ENCODE measurements at places on chromosomes 16 and 17.

GRCh38 chr17:49290690-49291359 is 60.2 kb upstream of the PHOSPHO1 start:
- peak; percentile 41 for DNase-seq

GRCh38 chr17:58308173-58308984 is 20.2 kb downstream of the TSPOAP1 start:
- DNase-seq = no peak

- DNase-seq = peak; percentile 38
Observed at GRCh38 chr17:7307686-7308624, 527 bp downstream of the EIF5A start.

DNA sequence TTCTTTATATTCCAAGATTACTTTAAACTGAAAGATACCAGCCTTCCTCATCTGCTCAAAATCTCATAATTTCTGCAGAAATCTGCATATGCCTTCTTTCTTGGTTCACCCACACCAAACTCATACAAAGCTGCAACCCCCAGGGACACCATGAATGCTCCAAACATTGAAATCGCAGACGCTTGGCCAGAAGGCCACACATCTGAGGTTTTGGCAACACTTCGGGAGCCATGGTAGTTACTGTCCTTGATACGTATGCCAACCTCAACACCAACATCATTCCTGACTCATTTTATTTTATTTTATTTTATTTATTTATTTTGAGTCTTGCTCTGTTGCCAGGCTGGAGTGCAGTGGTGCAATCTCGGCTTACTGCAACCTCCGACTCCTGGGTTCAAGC is 11.8 kb downstream of the GSPT1 start:
- no peak for DNase-seq

DNA sequence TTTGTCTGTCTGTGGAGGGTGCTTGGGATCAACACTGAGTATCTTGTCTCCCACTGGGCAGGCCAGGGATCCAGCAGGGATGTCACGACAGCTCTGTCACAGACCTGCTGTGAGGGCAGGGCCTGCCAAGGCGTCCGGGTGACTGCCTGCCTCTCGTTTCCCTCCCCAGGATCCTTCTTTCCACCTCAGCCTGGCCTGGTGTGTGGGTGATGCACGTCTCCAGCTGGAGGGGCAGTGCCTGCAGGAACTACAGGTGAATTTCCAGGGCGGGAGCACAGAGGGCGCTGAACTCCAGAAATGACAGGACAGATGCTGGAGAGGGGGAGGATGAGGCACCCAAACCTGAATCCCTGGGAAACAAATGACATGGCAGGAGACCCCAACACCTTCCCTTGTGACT is 6.8 kb upstream of the MMP15 start:
- no peak for DNase-seq

DNA sequence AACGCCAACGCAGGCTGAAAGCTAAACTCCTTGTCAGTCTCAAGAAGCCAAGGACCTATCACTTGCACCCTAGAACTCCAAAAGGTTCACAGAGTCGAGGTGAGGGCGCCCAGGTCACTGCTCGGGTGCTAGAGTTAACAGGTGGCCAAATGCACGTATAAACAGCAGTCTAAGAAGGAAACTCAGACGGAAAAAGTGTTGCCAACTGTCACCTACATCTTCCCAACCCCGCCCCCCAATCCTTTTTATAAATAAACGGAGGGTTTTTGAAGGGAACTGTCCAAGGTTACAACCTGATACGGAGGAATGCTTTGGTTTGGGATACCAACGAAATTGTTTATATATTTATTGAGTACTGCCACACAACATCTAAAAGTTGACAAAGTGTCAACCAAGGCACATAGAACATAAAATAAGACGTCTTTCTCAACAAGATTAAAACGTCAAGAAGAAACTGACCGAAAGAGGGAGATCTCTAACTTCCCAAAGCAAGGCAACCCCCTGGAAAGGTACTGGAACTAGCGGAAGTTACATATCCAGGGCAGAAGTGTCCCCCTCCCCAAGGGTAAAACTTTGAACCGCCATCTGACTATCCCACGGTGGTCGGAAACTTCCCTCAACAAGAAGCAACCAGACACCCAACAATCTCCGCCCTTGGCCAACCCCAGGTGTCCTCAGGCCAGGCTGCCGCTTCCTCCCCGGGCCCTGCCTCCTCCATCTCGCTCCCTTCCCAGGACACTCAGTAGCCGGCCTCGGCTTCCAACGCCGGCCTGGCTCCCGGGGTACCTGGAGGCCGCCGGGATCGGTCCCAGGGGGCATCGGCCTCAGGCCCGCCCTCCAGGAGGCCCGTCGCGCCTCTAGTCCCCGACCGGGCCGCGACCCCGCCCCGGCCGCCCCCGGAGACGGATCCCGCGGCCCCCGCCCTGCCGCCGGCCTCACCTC is 982 bp downstream of the SPAG9 start:
- peak; percentile 37 for DNase-seq

GRCh38 chr17:56434610-56435009 is 158.9 kb upstream of the NOG start:
- DNase-seq = no peak

GRCh38 chr17:73100363-73100762 is 7.9 kb upstream of the SLC39A11 start:
- no peak for DNase-seq

- no peak for DNase-seq
Observed at GRCh38 chr16:23232806-23233205, 50.3 kb downstream of the SCNN1G start.

DNA sequence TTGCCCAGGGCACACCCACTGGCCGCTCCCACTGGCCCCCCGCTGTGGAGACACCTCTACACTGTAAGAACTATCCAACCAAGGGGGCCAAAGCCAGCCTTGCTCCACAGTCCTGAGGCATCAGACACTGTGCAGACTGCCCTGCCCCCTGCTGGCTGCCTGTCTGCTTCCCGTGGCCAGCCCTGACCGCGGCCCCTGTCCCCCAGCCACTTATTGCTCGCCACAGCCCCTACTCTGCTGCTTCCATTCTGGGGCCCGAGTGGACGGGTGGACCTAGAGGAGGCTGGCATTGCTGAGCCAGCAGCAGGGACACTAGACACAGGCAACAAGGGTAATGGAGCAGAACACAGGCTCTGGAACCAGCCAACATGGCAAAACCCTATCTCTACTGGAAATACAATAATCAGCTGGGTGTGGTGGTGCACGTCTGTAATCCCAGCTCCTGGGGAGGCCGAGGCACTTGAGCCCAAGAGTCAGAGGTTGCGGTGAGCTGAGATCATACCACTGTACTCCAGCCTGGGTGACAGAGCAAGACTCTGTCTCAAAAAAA is 19.7 kb upstream of the LRRC37A3 start:
- peak; percentile 44 for DNase-seq

DNA sequence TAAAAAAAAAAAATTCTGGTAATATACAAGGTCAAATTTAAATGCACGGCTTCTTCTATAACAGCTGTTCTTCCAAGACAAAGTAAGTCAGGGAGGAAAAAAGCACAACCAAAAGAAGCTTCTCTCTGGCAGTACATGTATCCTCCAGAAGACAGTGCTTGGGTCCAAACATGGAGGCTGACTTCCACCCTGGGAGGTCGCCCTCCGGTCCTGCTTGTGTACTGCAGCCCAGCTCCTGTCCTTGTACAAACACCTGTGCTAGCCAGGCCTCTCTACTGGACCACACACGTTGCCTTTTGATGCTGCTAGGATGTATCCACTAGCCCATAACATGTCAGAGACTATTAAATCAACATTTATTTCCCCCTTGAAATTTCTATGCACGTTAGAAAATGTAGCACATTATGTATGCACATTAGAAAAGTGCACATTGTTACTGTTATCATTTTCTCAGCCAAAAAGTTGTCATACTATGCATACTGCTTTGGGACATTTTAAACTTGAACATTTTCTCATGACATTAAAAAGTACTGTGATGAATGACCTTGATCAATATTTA is 21.9 kb downstream of the TEKT3 start:
- DNase-seq = no peak

DNA sequence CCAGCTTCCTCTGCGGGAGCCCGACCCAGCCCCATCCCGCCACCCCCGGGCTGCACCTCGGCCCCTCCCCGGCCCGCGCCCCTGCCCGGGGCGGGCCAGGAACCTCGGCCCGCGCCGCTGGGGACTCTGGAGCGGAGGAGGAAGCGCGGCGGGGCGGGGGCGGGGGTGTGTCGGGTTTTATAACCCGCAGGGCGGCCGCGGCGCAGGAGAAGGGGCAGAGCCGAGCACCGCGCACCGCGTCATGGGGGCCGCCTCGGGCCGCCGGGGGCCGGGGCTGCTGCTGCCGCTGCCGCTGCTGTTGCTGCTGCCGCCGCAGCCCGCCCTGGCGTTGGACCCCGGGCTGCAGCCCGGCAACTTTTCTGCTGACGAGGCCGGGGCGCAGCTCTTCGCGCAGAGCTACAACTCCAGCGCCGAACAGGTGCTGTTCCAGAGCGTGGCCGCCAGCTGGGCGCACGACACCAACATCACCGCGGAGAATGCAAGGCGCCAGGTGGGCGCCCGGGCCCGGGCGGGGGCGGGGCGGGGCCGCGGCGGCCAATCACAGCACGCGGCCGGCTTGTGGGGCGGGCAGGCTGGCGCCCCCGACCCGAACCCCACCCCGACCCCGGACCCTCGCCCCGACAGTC is at the start of gene ACE:
ACE (plus strand) TSS at position 208 of the 626 bp plus-strand sequence; CDS start at position 242, 34 bp downstream.
- no peak for DNase-seq

DNA sequence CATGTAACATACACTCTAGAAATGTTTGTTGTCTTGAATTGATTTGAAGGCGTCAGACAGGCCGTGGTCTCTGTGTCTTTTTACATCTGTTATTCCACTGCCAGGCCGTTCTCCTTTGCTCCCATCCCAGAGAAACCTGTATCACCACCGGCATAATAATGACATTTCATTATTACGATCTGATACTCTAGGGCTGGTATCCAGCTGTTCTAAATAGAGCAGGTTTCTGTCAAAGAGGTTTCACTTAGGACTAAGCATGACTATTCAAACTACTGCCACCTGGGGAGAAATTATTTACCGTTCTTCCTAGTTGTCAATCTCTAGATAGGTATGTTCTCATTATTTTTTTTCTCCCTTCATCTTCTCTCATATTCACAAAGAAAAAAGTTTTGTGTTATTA is 1016.2 kb upstream of the EEF2KMT start:
- no peak for DNase-seq

DNA sequence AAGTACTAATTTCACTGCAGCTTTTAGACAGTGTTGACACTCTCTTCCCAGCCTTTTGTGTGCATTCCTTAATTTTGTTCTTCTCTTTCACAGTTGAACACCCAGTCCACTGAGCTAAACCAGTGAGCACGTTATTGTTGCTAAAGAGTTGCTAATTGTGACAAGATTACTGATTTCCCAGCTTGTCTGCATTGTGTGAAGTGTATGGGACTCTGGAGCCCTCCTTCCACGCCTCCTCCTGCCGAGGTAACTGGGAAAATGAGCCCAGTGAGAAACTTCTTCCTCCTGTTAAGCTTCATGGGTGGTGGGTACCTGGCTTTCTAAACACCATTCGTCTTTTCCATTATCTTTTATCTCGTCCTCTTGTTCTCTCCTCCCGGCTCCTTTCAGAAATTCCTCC is 29.8 kb upstream of the DNAH17 start:
- no peak for DNase-seq

GRCh38 chr17:17295141-17295540 is 8.0 kb upstream of the NT5M start:
- DNase-seq = no peak

GRCh38 chr16:13076878-13077277 is 175.5 kb downstream of the SHISA9 start:
- DNase-seq = no peak

DNA sequence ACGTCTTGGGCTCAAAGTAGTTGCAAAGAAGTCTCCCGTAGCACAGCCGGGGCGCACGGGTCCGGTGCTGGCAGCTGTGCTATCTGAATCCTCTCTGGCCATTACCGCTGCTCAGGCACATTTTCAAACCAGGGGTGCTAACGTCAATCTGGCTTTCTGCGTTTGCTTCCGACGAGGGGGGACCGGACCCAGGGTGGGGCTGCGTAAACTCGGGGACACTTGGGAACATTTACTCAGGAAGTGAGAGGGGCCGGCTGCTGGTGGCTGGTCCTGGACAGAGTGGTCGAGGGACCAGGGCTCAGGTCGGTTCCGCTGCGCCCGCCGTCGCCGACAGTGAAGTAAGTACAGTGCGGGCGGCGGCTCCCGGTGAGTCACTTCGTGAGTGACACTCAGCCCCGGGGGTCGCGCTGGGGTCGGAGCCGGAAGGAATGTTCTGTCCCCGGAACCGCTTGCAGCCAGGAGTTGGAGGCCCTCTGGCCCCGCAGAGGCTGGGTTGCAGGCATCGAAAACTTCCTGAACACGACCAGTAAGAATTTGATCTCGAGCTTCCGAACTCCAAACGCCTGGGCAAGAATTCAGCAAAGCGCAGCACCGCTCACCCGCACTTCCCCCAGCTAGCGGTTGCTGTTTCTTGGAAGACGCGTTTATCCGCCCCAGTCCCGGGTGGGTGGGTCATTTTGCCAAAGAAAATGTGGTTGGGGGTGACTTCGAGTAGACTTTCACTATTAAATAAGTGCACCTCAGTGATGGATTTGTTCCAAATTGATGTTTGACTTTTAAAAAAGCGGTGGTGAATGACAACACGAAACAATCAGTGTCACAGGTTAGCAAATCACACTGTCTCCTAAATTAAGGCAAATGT is 1.4 kb upstream of the HS3ST3B1 start:
- DNase-seq = peak; percentile 72

GRCh38 chr16:83561876-83562275 is 245.9 kb upstream of the HSBP1 start:
- DNase-seq = peak; percentile 37

DNA sequence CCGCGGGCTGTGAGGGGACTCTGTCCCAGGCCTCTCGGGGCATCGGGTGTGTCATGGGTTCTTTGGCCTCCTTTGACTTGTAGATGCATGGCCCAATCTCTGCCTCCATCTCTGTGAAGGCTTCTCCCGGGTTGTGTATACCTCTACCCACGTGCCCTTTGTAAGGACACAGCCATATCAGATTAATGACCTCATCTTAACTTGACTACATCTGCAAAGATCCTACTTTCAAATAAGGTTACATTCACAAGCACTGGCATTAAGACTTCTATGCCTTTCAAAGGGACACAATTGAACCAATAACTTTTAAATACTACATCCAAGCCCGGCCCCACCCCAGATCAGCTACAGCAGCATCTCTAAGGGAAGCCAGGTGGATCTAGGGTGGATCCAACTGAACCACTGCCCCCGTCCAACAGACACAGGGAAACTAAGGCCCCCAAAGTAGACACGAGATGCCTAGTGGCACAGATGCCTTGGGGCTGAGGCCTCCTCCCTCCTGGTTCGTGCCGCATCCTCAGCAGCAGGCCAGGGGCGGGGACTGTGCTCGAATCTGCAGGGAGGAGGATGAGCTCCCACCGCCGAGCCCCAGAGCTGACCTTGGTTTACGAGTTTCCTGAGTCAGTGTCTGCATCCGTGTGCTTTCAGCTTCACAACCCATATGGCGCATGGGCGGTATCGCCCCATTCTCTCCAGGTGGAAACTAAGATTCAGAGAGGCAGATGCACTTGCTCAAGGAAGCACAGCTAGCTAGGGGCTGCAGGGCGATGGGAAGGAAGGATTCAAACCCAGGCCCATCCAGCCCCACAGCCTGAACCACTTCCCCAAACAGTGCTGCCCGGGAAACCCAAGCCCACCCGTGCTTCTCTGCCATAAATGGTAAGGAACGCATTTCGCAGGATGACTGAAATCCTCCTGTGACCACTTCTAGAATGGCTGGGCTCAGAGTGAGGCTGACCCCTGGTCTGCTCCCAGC is 353.3 kb downstream of the C16orf95 start:
- no peak for DNase-seq
